ENCODE measurements at places on chromosomes 3 and 15.

DNA sequence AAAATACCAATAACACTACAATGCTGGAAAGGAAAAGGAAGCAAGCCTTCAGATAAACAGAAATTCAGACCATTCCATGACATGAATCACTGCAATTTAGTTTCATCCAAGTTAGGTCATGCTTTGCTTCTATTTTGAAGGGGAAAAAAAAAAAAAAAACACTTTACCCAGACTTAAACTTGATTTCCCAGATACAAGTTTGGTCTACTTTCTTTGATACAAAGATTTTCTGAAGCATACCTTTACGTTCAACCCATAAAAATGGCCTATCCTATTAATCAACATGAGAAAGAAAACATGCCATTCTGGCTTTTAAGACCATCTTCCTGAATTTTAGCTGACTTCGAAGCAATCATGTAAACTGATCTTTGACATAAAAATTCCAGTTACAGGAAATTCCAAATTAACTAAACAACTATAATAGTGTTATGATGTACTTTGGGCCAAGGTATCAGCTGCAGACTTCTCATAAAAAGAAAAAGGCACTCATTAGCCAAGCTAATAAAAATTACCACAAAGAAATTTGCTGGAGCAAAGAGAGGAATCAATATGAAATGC, 12.6 kb downstream of the OSBPL10 start:
- no peak for DNase-seq

- DNase-seq, result no peak
Observed at GRCh38 chr15:61620151-61620550, 391.0 kb upstream of the RORA start.

GRCh38 chr3:133459400-133459799, 59.5 kb downstream of the BFSP2 start:
- DNase-seq, result no peak

DNA sequence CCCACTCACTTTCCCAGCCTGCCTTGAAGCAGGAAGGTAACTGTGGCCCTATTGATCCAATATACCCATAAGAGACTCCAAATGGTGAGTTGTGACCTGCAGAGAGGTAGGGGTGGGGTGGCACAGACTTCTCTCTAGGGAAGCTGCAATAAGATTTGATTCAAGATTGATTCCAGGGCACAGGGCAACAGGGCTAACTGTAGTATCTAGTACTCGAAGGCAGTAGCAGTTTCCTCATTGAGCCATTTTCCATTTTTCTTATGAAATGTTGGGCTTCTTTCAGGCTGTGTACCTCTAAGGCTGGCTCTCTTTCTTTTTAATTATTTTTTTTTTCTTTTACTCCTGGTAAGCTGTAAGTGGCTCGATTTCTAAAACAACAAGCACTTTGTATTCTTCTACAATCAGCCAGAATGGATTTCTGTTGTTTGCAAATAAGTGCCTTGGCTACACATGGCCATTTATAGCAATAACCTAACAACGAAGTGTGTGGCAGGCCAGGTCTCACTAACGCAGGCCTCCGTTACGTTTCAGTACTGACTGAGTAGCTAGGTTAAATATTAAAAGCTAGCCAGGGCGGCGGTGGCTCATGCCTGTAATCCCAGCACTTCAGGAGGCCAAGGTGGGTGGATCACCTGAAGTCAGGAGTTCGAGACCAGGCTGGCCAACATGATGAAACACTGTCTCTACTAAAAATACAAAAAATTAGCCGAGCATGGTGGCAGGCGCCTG, 19.3 kb downstream of the CCDC12 start:
- no peak for DNase-seq

GRCh38 chr3:183392186-183393034, 36.0 kb downstream of the MCF2L2 start:
- DNase-seq, result no peak

DNA sequence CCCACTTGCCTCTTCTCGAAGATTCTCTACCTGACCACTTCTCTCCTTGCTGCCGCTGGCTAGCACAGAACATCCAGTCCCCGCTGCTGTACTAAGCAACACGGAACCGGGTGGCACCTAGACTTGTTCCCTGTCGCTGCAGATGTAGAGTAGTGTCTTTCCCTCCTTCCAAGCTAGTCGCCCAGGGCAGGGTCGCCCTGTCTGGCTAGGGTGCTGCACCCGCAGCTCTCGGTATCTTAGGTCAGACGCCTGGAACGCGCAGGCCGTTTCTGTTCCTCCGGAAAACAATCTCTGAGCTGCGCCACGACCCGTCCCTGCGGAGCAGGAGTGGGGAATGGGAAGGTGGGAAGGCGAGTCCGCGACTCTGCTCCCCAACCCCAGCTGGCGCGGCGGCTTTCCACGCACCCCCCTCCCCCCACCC, 758 bp upstream of the SNX33 start:
- no peak for DNase-seq

DNA sequence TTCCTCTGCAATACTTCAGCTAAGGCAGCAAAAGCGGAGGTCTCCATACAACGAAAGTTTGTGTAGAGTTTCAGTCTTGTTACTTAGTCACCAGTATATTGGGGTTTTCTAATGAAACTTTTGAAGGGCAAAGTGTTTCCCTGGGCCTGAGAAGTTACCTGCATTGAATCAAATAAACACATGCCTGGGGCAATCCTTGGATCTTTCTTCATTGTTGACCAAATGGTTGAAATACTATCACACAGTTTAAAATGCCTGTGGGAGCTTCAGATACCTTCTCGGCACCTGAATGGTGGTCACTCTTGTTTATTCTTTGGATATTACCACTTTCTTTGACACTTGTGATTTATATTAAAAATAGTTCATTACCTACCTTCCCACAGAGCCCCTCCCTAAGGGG, 988 bp upstream of the CHSY1 start:
- DNase-seq, result no peak

DNA sequence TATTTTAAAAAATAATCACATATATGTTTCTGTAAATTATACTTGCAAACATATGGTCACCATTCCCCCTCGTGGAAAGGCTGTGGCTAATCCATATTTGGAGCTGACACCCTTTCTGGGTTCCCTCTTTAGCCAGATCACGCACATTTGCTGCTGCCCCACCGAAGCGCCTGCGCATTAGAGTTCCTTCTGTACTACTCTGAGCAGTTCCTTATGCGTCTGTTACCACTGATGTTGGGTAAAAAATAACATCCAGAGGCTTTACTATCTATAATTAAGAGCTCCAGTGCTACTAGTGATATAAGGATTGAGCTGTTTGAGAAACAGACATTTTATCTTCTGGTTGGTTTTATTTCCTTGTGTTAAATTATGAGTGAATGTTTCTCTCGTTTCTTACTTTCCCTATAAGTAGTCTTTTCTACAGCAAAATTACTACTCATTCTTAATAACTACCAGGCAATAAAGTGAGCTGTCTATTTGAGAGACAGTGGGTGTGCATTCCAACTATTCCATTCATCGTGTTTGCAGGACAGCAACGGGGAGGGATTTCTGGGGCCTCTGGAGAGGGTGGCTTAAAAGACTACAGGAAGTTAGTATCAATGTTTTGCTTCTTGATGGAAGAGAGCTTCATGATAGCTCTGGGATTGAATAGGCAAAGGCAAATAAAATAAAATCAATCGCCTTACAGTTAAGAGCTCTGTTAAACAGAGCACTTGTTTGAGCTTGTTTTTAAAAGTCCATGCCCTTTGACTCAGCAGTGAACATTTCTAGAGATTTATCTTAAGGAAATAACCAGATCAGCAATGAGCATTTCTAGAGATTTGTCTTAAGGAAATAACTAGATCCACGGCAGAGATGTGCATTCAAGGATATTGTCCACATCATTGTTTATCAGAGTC, 245.2 kb downstream of the CD47 start:
- DNase-seq, result no peak

DNA sequence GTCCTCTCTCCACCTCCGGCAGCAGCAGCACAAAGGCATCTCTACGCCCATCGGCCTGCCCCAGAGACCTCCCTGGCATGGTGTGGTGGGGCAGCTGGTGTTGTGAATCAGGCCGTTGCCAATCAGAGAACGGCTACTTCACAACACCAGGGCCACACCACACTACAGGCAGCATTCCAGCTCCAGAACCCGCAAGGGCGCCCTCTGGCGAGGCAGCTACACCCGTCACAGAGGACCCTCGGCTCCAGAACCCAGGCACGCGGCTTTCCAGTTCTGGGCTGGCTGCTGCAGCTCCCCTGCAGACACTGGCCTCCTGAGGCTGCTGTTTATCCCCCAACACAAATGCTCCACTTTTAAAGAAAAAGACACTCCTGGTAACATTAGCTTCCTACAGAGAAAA, 127.5 kb upstream of the TOPAZ1 start:
- DNase-seq, result peak; percentile 48

- no peak for DNase-seq
Observed at GRCh38 chr3:186824430-186825139, 17.9 kb upstream of the ADIPOQ start.

GRCh38 chr15:68203486-68203885, 1.6 kb downstream of the CALML4 start:
- no peak for DNase-seq

DNA sequence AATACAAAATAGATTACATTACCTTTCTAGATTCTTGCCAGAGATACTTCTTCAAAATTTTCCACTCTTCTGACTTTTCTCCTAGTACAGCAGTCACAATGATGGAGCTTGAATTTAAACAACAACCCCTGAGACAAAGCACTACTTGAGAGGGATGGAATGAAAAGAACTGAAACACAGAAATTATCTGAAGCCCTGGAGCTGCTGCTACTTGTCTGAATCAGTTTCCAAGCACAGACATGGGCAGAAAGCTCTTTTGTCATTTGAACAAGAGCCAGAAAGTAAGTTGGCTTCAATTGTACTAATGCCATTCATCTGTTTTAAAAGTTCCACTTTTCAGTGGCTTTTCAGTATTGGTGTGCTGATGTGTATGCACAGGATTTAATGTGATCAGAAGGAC, 718.5 kb upstream of the ARPP21 start:
- DNase-seq, result no peak

DNA sequence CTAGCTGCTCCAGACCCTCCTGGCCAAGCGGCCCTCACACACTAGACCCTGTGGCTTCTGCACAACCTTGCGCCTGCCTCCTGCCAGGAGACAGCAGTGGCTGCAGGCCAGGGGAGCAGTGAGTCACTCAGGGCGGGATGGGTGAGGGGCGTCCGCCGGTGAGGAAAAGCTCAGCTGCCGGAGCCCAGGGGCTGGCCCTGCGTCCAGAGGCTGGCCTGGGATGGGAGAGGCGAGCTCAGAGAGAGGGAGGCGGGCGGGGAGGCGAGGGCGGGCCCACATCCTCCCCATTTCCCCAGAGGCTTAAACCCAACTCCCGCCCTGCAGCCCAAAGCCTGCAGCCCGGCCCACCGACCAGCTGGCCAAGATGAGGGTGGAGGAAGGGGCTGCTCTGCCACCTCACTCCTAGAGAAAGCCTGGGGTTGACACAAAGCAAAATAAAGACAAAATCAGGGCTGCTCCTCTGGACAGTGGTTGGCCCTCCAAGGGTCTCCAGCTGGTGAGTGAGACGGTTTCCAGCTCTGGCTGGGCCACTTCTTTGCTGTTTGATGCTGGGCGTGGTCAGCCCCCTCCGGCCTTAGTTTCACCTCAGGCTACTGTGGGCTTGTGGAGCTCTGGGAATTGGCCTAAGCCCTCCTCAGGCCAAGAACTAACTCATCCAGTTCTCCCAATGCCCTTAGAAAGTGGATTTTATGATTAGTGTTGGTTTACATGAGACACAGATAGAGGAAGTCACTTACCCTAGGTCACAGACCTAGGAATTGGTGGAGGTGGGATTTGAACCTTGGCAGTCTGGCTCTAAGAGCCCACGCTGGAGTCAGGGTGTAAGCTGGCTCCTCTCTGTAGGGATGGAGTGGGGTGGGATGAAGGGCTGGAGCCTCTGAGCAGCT, 50.6 kb downstream of the IQSEC1 start:
- DNase-seq, result peak; percentile 32

- DNase-seq, result no peak
Observed at GRCh38 chr3:108528459-108529252, 18.3 kb upstream of the MYH15 start.

- DNase-seq, result no peak
Observed at GRCh38 chr3:155110022-155110421, 29.9 kb downstream of the MME start.

- no peak for DNase-seq
Observed at GRCh38 chr3:175580318-175580717, 721.2 kb downstream of the NAALADL2 start.

DNA sequence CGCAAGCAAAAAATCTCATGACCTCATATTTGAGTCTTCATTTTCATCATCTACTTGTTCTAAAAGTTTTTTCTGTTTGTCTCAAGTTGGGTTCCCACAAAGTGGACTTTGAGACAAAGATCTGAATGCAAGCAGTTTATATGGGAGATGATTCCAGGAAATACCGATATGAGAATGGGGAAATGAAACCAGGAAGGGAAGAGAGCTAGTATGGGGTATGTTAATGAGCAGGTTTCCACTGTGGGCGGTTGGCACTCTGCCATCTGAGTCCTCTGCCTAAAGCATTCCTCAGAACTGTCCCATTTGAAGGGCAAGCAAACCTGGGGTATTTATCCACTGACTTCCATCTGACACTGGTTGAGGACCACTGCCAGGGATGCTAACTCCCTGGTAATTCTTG, 8.8 kb downstream of the ADPRH start:
- DNase-seq, result no peak

DNA sequence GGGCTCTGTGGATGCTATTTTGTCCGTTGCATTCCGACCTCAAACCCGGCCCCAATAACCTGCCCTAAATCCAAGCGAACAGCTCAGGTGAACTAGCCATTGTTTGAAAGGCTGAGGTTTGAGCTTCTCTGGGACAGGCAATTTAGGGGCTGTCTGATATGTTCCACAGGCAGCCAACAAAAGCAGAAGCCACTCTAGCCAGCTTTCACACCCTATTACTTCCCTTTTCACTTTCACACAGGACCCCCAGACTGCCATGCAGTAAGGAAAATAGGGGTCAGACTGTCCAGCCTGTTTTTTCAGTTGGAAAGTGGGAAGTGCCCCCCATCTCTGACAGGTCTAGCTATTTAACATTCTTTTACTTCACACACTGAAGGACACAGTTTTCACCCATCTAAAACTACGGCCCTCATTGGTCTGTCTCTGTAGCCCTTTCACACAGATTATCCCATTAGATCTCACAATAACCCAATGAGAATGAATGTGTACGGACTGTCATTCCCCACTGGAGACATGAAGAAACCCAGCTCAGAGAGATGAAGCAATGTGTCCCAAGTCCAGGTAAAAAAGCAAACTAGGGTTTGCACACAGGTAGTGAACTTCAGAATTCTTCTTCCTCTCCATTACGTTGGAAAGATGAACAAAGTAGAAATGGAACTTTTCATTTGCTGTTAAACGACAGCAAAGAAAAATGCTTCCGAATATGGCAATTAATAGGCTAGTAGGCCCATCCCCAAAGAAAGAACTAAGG, 1.9 kb downstream of the CCDC12 start:
- no peak for DNase-seq

GRCh38 chr3:72756900-72757299, 91.3 kb downstream of the SHQ1 start:
- DNase-seq, result no peak

DNA sequence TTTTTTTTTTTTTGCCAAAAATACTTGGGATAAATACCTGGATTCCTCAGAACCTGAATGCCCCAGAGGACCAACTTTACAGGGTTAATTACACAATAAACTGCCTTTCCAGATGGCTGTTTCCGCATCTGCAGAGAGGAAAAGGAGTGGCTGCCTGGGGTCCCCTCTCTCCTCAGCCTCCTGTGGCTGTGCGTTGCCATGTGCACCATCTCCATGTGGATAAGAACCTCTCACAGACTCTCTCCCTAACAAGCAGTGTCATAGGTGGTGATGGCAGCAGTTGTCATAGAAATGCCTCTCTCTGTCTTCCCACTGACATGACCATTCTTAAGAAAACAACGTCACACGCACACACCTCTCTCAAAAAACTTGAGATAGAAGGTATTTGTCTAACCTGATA, 179.4 kb downstream of the RPLP1 start:
- no peak for DNase-seq

- DNase-seq, result peak; percentile 35
Observed at GRCh38 chr3:41960826-41961750, 815 bp downstream of the ULK4 start.

Measured in NT2/D1 (cell line).